Renal cortex interstitium (tissue), 15 donors: ENCODE measurements at places on chromosomes 4 and X.

- DNase-seq, result no peak
These were observed 165.4 kb upstream of the USP38 start for GRCh38 chr4:143019351-143019750.

- no peak for DNase-seq
These were observed 60.8 kb downstream of the ASB9 start for GRCh38 chrX:15209096-15209495.

DNA sequence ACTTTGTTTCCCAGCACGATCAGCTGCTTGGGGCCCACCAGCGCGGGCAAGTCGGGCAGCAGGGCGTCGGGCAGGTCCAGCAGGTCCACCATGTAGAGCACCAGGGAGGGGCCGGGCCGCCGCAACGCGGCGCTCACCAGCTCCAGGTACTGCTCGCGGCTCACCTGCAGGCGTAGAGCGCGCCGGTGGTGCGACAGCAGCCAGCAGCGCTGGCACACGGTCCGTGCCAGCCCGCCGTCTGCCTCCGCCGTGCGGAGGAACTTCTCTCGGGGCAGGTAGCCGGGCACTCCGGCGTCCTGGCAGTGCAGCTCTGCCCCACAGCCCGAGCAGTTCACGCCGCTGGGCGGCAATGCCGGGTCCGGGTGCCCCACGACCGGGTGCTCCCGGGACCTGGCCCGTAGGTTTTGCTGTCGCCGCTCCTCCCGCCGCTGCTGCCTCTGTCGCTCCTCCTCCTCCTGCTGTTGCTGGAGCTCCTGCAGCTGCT lies 527 bp downstream of the NOA1 start:
- no peak for DNase-seq

DNA sequence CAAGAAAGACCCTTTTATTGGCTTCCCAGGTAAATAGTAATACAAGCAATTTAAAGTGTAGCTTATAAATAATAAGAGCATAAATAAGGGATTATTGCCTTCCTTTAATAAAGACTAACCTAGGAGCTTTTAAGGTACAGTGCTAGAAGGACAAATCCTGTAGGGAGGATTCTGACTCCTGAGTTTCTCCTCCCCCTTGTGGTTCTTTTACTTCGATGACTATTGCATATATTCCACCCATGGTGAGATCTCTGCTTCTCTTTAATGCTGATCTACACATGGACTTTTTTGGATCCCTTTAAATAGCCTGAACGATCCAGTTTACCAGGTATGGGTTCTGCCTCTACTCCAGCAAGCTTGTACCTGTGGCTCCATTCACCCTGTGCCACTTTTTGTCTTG lies 2.5 kb downstream of the GALNT7 start:
- DNase-seq, result no peak

DNA sequence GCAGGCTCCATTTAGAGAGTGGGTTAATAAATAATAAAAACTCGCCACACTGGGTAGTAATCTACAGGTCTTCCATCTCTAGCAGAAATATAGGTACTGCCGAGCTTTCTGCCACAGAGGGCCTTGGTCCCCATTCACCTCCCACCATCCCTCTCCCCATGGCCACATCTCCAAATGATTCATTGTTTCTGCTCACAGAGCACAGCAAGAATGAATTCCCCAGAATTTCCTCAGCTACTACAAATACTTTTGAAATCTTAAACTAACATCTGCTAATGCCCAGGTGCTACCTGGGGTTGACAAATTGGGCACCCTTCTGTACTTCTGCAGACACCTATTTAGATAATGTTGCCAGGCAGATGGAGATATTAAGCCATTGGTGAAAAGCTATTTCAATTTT lies 5.1 kb downstream of the PHEX start:
- DNase-seq, result no peak

GRCh38 chr4:77215107-77215506 lies 58.1 kb downstream of the CCNG2 start:
- no peak for DNase-seq
